ENCODE measurements at places on chromosomes 16 and 17.

- DNase-seq: no peak
These were observed 231.4 kb downstream of the IRX3 start for GRCh38 chr16:54055191-54055590.

GRCh38 chr16:22194707-22195444 is 11.2 kb upstream of the EEF2K start:
- no peak for DNase-seq

- no peak for DNase-seq
These were observed 34.0 kb upstream of the HLF start for GRCh38 chr17:55230716-55231115.

GRCh38 chr17:41301916-41302901 is at the start of gene KRTAP29-1:
KRTAP29-1 (minus strand) TSS chr17:41302851; CDS start chr17:41302851, 0 bp downstream.
- DNase-seq: no peak

GRCh38 chr17:29570521-29570920 is 2.0 kb downstream of the TP53I13 start:
- no peak for DNase-seq

DNA sequence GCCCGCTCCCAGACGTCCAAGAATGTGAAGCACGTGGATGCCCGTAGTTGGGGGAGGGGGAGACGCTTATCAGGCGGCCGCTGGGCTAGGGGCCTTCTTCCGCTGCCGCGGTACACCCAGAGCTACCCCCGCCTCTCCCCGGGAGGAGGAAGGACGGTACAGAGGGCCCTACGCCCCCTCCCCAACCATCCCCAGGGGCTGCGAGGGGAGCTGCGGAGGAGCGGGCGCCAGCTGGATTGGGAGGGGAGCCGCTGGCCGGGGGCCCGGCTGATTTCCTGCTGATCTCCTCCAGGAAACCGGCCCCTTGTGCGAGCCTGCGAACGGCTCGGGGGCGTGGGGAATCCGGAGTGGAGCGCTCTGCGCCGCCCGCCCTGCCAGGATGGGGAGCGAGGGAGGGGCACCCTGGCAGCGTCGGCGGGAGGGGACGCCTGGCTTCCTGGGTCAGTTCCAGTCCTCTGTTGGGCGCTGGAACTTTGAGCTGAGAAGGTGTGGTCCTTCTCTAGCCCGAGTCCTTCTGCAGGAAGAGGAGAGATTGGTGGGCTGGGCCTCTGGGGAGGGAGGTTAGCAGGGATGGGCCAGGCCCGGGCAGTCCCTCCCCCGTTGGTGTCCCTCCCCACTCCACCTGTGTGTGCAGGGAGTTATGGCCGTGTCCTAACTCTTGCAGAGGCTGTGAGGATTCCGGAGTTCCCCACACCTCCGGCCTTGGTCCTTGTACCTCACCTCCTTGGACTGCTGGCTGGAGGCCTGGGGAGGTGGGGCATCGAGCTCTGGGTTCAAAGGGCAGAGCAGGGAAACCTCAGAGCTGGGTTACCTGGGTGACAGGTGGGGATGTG is 19.2 kb downstream of the GJD3 start:
- no peak for DNase-seq

DNA sequence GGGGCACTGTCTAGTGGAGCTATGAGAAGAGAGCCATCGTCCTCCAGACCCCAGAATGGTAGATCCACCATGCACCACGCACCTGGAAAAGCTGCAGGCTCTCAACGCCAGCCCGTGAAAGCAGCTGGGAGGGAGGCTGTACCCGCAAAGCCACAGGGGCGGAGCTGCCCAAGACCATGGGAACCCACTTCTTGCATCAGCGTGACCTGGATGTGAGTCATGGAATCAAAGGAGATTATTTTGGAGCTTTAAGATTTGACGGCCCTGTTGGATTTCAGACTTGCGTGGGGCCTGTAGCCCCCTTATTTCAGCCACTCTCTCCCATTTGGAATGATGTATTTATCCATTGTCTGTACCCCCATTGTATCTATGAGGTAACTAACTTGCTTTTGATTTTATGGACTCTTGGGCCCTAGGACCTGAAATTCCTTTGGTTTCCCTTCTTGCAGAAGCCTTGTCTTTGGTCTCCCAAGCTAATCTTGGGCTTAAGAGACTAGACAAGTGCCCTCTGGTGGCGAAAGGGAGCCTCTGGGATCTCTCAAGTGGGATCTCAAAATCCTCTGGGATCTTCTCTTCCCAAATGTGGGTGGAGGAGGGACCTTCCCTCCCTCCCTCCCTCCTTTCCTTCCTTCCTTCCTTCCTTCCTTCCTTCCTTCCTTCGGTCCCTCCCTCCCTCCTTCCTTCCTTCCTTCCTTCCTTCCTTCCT is 58.2 kb upstream of the HAPSTR1 start:
- peak; percentile 0 for DNase-seq

GRCh38 chr17:42629411-42630009 is 20.0 kb downstream of the TUBG1 start:
- no peak for DNase-seq

DNA sequence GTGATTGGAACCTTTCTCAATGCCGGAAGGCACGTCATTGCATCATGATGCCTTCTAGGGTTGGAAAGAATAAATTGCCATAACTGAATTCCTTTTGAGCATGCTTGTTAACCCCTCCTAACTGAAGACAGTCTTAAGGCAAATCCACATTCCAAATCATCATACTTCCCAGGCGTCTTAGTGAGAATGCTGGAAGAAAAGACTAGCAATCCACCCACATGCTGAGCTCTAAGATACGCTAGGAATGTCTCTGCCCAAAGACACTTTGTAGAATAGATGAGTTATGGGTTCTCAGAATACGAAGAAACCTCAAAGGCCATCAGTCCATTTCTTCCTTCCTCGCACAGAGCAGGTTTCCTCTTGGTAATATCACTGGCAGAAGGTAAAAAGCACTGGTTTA is 486.5 kb downstream of the HS3ST4 start:
- no peak for DNase-seq

GRCh38 chr16:81866820-81867440 is 87.8 kb downstream of the PLCG2 start:
- DNase-seq: no peak

- no peak for DNase-seq
These were observed 17.4 kb upstream of the MTSS2 start for GRCh38 chr16:70703041-70703834.

DNA sequence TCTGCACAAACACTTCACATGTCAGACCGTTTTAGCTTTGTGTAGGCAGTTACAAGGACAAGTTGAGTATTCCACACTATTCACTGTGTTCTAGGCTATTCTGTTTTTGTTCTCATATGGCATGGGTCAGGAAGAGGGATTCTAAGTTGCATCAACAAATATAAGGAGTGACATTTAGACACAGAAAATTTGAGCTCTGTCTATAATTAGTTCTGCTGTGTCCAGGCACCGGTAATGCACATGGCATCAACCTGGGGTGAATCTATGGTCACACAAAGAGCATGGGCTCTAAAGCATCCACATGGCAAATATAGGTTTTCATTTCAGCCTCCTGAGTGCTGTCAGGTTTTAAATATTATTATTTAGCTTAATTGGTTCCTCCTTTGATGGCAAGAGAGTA is 130.4 kb upstream of the PMFBP1 start:
- no peak for DNase-seq

DNA sequence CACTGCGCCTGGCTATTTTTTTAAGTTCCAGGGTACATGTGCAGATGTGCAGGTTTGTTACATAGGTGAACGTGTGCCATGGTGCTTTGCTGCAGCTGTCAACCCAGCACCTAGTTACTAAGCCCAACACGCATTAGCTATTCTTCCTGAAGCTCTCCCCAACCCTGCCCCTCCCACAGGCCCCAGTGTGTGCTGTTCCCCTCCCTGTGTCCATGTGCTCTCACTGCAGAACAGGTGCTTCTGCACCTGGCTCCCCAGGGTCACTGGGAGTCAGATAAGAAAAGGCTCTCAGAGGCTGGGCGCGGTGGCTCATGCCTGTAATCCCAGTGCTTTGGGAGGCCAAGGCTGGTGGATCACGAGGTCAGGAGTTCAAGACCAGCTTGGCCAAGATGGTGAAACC is 6.2 kb downstream of the HASPIN start:
- no peak for DNase-seq

GRCh38 chr17:81398176-81398831 is 3.0 kb downstream of the BAHCC1 start:
- DNase-seq: no peak

DNA sequence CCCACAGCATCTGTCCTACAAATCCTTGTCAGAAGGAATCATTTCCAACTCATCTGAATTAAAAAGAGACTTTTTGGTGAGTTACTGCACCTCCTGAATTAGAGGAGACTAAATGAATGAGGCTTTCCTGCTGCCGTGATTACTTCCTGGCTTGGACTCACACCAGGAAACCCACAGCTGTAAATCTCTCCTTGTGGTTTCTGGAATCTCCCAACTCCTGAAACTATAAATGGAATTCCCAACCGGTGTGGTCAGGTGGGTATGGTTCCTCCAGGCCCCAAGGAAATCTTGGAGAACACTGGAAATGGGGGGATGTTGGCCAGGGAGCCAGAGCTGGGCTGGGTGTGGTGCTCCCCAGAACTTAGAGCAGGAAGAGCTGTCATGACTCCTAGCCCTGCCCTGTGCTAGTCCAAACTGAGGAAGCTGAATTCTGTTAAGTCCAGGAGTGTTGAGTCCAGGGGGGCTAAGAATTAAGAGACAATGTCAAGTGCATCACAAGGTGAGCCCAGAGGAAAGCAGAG is 216.4 kb downstream of the GSG1L start:
- DNase-seq: no peak

DNA sequence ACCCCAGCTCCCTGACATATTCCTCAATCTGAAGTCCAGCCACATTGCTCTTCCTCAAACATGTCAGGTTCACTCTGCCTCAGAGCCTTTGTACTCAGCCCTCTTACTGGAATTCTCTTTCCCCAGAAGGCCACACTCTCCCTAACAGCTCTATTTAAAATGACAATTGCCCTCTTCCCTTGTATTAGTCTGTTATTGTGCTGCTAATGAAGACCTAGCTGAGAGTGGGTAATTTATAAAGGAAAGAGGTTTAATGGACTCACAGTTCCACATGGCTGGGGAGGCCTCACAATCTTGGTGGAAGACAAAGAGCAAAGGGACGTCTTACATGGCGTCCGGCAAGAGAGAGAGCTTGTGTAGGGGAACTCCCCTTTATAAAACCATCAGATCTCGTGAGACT is 46.0 kb downstream of the HS3ST2 start:
- no peak for DNase-seq

DNA sequence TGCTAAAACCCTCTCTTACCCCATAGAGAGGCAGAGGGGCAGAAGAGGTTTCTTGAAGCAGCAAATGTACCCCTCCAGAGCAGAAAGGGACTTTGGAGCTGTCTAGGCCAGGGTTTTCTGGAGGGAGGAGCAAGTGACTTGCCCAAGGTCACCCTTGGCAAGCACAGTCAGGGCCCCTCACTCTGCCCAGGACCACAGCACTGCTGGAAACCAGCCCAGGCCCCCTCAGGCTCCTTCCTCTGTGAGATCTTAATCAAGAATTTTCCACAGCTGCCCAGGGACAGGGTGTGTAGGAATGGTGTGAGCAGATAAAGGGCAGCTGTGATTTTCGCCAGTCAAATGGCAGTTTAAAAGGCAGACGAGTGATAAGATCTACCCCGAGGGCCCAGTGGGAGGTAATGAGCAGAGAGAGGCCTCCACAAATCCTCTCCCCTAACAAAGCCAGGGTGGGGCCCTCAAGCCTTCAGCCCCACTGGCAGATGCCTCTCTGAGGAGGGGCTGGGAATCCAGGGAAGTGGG is 3.9 kb upstream of the SLC12A3 start:
- DNase-seq: no peak

- no peak for DNase-seq
These were observed 478.0 kb downstream of the SLC39A11 start for GRCh38 chr17:72614476-72614870.

DNA sequence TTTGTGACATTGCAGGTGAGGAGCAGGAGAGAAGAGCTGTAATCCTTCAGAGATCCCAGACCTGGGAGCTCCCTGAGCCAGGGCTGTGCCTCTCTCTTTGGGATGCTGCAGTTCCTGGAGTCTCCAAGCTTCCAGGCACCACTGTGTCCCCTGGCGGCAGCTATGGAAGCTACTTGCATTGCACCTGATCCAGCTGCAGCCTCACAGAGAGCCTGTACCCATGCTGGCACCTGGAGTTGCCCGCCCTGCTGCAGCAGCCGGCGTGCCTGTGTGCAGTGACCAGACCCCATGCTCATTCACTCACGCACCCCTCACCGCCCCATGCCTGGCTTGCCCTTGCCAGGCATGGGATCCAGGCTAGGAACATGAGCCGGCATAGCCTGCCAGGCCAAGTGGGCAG is 51.8 kb upstream of the MED9 start:
- DNase-seq: no peak

GRCh38 chr16:87993901-87994300 is 42.7 kb downstream of the BANP start:
- DNase-seq: no peak

DNA sequence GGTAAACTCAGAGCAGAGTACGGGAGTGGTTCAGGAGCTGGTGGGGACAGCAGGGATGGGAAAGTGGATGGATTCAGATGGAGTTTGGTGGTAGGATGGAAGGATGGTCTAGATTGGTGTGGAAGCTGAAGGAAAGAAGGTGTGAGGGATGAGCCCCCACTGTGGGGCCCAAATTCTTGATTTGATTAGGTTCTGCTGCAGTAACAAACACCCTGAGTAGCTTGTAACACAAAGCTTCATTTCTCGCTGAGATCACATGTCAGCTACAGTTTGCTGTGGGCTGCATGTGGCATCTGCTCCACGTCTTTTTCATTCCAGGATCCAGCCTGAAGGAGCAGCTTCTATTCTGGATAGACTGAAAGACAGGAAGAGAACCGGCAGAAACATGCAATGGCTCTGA is 143.8 kb downstream of the IRX3 start:
- DNase-seq: no peak

- DNase-seq: no peak
These were observed 16.7 kb upstream of the OR1F1 start for GRCh38 chr16:3171181-3171854.

DNA sequence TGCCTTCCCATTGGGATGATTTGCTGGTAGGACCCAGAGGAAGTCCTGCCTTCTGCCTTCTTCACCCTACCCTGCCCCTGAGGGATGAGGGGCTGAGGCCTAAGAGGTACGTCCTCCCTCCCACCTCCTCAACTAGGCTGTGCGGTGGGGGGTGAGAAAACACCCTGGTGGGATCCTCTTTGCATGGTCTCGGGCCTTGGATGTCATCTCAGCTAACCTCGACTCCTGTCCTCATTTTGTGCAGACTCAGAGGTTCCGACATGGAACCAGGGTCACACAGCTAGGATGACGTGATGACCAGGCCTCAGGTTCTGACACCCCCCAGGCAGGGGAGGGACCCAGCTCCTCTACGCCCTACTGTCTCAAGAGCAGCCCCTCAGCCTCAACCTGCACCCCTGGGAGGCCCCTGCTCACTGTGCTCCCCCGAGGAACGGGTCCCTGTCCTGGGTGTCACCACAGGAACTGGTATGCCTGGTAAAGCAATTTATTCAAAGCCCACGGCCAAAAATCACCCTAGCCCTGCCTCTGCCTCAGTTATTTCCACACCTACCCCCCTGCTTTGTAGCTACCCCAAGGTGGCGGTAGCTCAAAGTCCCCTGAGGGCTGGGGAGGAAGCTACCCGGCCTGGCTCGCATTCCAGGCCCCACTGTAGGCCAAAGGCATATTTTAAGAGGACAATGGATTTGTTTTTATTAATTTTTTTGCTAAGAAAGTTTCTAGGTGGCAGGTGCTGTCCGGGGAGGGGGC is 17.5 kb downstream of the UNC13D start:
- DNase-seq: no peak
